Skeletal muscle cell (primary cell): ENCODE measurements at places on chromosomes 16 and 17.

- no peak for DNase-seq
Observed at GRCh38 chr16:90077757-90078578, 837 bp upstream of the PRDM7 start.

DNA sequence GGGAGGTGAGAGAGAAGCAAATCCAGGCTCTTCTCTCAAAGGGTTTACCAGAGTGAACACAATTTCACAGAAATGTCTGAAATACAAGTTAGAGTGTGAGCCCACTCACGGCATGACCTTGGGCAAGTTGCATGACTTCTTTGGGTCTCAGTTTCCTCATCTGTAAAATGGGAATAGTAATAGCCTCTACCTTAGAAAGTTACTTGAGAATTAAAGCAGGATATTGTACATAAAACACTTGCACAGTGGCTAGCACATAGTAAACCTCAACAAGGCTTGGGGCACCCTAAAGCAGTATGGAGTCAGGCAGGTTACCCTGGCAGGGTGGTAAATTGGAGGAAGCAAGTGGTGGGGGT lies 13.2 kb upstream of the RNF222 start:
- DNase-seq = no peak

GRCh38 chr17:28004344-28004743 lies 38.1 kb upstream of the NLK start:
- no peak for DNase-seq

GRCh38 chr16:74721716-74722115 lies 21.1 kb upstream of the MLKL start:
- no peak for DNase-seq

GRCh38 chr16:30974348-30974747 lies 10.7 kb upstream of the HSD3B7 start:
- DNase-seq = no peak

- no peak for DNase-seq
Observed at GRCh38 chr16:50460538-50461399, 87.4 kb upstream of the NKD1 start.

DNA sequence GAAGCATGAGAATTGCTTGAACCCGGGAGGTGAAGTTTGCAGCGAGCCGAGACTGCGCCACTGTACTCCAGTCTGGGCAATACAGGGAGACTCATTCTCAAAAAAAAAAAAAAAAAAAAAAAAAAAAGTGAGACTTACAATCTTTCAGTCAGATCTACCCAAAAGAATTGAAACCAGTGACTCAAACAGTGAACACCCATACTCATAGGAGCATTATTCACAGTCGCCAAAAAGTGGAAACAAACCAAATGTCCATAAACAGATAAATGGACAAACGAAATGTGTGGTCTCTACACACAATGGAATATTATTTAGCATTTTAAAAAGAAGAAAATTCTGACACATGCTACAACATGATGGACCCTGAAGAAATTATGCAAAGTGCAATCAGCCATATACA lies 9.1 kb upstream of the SCNN1B start:
- no peak for DNase-seq

GRCh38 chr17:53058031-53058430 lies 764.7 kb upstream of the KIF2B start:
- DNase-seq = no peak

DNA sequence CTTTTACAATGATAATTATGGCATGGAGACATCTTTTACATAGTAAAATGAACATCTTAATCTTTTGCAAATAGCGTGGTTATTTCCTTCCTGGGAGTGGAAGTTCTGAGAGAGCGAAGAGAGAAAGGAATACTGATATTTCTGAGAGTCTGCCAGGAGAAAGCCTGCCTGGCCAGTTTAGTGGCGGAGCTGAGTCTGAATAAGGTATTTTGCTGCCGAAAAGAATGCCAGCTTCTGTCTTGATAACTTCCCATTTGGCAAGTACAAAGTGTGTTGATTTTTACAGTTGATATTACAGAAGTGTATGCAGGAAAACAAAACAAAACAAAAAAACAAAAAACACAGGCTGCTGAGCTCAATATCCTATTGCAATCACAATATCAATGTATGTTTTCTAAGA lies 55.9 kb downstream of the KCNJ2 start:
- DNase-seq = no peak

GRCh38 chr17:77811521-77811920 lies 147.0 kb upstream of the TNRC6C start:
- no peak for DNase-seq
